ENCODE measurements at places on chromosomes 1 and 21.

DNA sequence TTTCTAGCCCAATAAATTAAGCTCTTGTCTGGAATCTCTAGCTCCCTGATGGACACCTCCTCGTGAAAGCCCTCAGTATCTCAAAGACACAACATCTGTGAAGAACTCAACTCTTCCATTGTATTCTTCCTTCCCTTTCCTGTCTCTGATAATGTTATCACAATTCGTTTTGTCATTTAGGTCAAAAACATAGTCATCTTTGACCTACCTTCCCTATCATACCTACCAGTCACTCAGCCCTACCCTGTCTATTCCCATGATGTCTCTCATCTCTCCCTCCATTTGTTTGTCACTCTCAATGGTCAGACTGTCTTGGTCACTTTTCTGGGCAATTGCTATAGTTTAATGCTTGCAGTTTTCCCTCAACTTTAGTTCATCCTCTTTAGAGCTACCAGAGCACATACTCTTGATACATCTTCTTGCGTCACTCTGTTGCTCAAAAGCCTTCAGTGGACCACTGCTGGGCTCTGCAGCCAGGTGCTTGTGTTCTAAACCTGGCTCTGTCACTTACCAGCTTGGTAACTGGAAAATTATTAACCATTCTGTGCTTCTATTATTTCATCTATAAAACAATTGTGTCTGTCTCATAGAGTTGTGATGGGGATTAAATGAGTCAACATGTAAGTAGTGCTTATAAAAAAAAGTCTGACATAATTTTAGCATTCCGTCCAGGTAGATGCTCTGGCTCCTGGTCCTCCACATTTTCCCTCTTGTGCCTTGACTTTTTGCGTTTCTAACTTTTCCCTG lies 39.6 kb downstream of the DDR2 start:
- no peak for DNase-seq

- DNase-seq = no peak
These were observed 59.9 kb downstream of the SYT6 start for GRCh38 chr1:114093624-114094362.

DNA sequence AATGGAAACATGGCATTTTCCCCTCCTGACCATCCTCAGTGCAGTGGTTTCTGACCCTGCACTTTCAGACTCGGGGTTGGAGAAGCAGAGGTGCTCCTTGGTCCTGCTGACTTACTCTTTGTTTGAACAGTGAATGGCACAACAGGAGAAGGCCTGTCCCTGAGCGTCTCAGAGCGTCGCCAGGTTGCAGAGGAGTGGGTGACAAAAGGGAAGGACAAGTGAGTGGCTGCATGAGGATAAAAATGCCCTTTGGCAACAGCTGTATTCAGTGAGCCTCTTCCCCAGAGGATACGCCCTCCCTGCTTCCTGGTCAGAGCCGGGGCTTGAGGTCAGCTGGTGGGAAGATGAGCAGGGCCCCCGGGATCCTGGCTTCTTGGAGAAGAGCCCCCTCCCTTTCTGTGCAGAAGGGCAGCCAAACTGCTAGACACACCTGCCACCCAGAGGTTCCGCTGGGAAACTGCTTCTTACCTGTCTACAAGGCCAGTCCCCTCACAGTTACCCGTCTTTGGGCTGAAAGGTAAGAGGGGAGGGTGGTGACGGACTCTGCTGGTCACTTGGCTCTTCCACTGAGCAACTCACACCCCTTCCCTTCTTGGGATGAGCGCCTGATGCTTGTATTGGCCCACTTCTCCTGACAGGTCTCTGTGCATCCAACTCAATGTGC lies 16.6 kb downstream of the NPL start:
- peak; percentile 68 for DNase-seq

GRCh38 chr1:28104866-28105467 lies 16.6 kb upstream of the EYA3 start:
- peak; percentile 72 for DNase-seq

DNA sequence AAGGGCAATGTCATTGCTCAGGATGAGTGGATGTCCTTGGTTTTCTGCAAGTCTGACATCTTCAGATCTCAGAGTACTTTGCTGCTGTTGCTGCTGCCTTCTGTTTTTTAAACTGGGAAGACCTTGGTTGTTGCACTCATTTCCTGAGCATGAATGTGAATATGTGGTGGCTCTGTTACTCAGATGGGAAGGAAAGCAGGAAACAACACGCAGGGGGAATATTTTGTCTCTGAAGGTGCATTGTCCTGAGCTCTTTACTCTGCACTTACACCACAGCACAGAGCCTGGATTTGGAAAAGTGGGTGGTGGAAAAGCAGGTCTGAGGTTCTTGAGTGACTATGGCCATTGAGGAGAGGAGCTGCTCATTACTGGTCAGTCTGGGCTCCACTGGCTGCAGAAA lies 36.3 kb downstream of the PTGFRN start:
- no peak for DNase-seq

GRCh38 chr1:2604156-2604843 lies 17.7 kb downstream of the PRXL2B start:
- no peak for DNase-seq

DNA sequence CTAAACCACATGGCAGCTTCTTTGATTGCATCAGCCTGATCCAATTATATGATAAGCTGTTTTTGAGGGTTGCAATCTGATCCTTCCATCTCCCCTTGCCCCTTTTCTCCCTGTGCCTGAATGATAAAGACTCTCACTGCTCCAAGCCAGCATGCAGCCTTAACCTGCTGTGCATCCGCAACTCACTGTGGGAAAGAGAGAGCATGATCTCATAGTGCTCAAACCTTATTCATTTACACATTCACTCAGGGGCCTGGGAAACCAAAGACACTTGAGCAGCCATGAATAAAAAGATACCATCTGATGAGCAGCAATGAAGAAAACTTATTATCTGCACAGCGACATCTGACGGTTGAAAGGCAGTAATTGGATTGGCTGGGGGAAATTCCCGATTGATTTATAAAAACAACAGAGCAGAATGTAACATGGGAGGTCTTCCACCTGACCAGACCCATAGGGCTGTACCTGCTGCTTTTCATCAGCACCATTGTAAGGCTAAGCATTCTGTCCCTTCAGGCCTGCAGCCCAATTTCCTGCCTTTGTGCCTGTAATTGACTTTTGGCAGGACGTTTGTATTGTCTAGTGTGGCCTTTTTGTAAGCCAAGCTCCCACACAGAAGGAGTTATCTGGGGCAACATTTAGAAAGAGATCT lies 62.5 kb downstream of the KIAA0040 start:
- peak; percentile 99 for DNase-seq

DNA sequence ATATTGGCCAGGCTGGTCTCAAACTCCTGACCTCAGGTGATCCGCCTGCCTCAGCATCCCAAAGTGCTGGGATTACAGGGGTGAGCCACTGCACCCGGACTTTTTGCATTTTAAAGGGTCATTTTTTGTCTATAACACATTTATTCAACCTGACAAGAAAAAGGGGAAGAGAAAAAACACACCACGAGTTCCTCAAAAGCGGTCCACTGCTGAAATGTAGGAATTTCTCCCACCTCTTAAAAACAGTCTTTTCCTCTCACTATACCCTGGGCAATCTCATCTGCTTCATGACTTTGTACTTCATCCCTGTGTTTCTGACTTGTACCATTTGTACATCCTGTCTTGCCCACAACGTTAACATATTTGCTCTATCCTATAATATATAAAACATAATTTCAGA lies 413.3 kb upstream of the PTBP2 start:
- DNase-seq = no peak

- DNase-seq = no peak
These were observed 66.0 kb downstream of the VCAM1 start for GRCh38 chr1:100785470-100786052.

GRCh38 chr1:48309564-48310082 lies 87.1 kb downstream of the SLC5A9 start:
- DNase-seq = no peak

- no peak for DNase-seq
These were observed 96.3 kb downstream of the BCAR3 start for GRCh38 chr1:93585059-93585966.

- DNase-seq = no peak
These were observed 100.2 kb downstream of the OMA1 start for GRCh38 chr1:58446368-58446767.

- no peak for DNase-seq
These were observed 24.7 kb downstream of the CD53 start for GRCh38 chr1:110897681-110898080.

DNA sequence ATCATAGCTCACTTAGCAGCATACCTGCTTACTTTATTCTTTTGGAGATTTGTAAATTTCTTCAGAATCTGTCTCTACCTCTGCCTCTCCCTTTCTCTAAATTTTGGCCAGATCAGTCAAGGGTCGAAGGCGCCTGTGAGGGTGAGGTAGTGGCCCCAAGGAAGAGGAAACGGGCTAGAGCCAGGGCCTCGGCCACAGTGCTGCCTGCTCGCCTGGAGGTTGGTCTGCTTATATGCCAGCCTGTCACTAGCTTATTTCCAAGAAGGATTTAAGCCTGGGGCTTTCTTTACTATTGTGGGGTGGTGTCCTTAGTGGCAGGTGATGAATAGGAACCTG lies 19.6 kb downstream of the PEX14 start:
- DNase-seq = no peak

GRCh38 chr1:20114021-20114648 lies 5.2 kb downstream of the PLA2G2D start:
- no peak for DNase-seq

- peak; percentile 46 for DNase-seq
These were observed 35.8 kb downstream of the C1orf198 start for GRCh38 chr1:230832476-230832875.

DNA sequence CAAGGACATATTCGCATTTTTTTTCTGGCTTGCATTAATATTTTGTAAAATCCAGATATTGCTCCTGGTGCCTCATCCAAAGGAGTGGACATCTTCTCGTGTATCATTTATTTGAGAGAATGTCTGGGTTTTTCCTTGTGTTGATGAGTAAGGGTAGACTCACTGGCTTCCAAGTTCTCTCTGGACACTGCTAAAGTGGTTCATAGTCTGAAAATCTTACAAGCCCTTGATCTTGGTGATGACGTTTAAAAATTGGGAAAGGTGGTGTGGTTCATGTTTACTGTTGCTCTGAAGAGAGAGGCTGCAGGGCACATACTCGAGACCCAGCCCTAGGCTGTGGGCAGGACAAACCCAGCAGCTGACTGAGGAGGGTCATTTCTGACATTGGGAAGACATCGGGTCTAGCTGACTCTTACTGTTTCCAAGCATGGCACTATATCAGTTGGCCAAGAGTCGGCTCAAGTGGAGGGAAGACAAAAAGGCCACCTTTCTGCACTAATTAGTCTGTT lies 296.2 kb downstream of the LMX1A start:
- DNase-seq = no peak

- DNase-seq = no peak
These were observed 24.6 kb downstream of the ANGPTL3 start for GRCh38 chr1:62621907-62622306.

- DNase-seq = no peak
These were observed 300.7 kb upstream of the SPAG17 start for GRCh38 chr1:118485757-118486156.

DNA sequence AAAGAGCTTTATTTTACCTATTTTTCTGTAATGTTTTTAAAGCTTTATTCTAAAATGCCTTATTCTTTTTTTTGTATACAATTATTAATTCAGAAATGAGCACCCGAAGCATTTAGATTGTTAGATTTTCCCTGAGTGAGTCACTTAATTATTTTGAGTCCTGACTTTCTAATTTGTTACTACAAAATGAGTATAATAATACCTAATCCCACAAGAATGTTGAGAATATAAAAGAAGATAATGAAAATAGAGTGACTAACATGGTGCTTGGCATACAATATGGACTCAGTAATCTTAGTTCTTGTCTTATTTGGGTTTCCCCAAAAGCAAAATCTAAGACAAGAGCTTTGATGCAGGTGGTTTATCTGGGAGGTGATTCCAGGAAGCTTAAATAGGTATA lies 142.2 kb downstream of the LHX8 start:
- DNase-seq = no peak

- DNase-seq = no peak
These were observed 328.5 kb upstream of the USP25 start for GRCh38 chr21:15401331-15401730.

DNA sequence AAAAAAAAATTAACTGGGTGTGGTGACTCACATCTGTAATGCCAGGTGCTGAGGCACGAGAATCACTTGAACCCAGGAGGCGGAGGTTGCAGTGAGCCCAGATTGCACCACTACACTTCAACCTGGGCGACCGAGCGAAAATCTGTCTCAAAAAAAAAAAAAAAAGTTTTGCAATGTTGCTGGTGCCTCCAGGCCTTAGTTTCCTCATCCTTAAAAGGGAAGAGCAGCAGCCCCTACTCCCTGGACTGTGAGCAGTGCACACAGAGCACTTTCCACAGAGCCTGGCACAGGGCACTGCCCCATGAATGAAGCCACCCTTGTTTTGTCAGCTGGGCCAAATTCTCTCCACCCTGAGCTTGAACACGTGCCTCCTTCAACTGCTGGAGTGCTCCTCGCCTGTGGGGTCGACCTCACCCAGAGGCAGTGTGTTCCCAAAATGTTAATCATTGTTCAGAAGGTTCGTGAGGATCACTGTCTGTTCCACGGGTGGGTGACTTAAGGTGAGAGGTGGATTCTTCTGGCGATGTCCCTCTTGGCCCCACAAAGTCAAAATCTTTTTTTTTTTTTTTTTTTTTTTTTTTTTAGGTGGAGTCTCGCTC lies 152.1 kb upstream of the TMEM51 start:
- DNase-seq = no peak

DNA sequence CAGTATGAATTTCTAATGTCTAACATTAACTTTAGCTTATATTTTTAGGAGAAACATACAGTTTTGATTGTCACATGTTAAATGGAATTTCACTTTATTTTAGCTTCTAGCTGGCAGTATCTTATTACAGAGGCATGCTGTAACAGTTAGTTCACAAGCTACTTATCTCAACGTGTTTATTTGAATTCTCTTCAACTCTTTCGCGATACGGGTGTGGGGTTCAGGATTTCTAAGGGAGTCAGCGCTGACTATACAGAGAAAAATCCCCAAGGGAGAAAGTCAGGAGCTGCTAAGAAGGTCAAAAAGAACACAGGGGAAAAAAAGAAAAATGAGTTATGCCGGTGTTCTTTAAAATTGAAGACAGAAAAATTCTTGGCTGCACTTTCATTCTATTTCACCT lies 296.2 kb downstream of the VAV3 start:
- no peak for DNase-seq

GRCh38 chr1:94608142-94608851 lies 66.7 kb upstream of the F3 start:
- no peak for DNase-seq

GRCh38 chr21:44653123-44653522 lies 1.3 kb downstream of the KRTAP12-4 start:
- no peak for DNase-seq

DNA sequence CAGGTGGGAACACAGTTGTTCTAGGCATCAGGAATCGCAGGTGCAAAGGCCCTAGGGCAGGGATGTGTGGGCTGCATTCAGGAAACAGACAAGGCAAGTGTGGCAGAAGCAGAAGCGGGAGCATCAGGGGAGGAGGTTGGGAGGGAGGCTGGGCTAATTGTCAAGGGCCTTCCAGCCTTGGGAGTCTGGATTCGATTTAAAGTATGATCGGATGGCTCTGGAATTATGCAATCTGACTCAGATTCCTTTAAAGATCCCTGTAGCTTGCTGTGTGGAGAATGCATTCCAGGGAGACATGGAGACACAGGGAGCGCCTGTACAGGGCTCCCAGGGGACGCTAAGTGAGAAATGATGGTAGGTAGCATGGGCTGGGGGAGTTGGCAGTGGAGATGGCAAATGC lies 86.5 kb downstream of the LACTBL1 start:
- no peak for DNase-seq
